AG10803 (cell line): ENCODE measurements at places on chromosomes 2 and 18.
A peak's percentile ranks its signal among the peaks of the same experiment; 100 is the strongest.

DNA sequence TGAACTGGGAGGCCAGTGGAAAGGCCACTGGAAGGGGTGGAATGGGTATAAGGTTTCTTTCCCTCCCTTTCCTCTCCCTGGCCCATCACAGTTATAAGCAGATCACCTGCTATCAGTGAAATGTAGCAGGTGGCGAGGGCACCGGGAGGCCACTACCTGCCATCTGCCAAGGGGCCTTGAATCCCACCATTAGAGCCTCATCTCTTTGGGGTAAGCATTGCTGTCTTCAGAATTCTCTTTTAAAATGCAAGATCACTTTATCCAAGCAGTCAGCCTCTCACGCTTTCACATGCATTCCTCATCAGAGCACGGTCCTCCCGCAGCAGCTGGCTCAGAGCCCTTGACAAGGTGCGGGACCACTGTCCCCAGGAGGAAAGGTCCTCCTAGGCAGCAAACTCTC, 268.5 kb downstream of the CELF4 start:
- no peak for DNase-seq

- peak; percentile 88 for DNase-seq
Observed at GRCh38 chr2:30231212-30231995, at the start of gene LBH. Gene LBH, plus strand, starts transcription at chr2:30231534. Its CDS starts 205 bp downstream, at chr2:30231739.

DNA sequence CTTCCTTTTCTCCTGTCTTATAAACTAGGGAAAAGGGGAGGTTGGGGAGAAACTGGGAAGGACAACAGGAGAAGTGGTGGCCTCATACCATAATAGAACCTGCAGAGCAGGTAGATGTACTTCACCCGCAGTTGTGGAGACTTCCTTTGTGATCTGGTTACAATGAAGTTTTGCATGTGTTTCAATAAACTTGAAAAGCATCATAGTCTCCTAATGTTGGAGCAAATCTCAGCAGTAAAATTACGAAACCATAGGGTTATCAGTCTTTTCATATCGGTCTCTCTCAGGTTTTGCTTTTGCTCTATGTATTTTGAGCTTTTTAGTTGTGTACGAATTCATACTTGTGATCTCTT, 30.5 kb downstream of the ANO7 start:
- DNase-seq: no peak

DNA sequence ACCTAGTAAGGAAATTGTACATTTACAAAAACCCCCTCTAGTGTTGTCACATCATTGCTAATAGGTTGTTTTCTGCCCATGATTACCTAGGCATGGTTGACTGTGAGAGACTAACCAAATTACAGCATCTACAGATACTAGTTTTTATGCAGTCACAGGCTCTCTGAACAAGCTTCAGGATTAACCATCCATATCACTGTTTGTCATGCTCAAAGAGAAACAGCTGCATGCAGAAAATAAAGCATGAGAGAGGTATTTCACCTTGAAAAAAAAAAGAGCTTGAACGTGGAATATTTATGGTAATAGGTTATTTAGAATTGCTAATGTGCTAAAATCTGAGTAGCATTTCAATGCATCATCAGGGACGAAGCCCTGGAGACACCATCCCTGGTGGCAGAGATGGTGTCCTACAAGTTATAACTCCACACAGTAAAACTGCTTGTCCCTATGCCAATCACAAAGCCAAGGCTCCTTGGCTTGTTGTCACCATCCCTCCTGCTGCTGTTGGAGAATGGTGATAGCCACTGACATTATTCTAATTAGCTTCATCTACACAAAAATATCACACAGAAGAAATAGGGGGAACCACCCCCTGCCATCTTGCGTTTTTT, 5.4 kb downstream of the NEB start:
- DNase-seq: no peak

- peak; percentile 55 for DNase-seq
Observed at GRCh38 chr18:76131738-76132137, 363.3 kb downstream of the ZNF516 start.

GRCh38 chr2:86485103-86485502, 43.9 kb downstream of the KDM3A start:
- DNase-seq: no peak

DNA sequence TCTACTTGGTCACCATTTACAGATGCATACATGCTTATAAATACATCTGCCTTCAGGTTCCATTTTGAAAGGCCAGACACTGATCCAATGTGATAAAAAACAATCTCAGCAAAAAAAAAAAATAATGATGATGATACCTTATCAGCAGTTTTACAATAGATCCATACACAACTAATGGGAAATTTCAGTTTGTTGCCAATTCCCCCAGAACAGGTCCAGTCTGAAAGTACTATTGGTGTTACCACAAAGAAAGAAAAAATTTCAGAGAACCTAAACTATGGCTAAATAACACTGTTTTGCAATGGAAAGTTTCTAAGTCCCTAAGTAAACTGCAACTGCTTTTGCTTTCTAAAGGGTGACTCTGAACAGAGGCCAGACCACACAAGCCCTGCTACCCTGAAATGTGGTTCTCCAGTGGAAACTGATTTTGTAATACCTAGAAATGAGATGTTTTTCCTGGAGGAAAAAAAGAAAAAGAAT, 54.1 kb downstream of the LPIN2 start:
- peak; percentile 91 for DNase-seq

DNA sequence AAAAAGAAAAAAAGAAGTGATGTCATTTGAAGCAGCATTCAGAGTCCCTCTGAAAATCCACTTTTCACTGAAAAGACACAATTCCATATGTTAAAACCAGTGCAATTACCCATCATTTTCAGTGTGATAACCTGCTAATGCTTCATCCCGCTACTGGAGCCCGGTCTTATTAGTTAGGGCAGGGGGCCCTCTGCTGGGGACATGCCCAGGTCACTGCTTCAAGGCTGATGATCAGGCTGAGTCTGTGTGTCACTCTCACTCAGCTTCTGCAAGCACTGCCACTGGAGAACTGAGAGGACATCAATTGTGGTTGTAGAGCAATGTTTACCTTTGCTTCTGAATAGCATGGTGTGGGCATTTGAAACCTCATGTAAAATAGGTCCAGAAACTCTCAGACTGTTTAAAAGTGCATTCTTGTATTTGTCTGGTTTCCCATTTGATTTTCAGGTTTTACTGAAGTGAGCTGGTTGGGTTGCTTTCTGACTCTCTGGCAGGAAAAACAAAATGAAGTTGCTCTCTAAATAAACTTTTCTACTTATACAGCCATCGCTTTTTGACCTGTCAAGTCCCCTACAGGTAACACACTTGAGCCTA, 49.2 kb upstream of the NXPH2 start:
- no peak for DNase-seq

GRCh38 chr2:157052685-157053224, 204.8 kb upstream of the GALNT5 start:
- peak; percentile 87 for DNase-seq

GRCh38 chr18:23397907-23398306, 55.2 kb upstream of the RIOK3 start:
- DNase-seq: no peak

DNA sequence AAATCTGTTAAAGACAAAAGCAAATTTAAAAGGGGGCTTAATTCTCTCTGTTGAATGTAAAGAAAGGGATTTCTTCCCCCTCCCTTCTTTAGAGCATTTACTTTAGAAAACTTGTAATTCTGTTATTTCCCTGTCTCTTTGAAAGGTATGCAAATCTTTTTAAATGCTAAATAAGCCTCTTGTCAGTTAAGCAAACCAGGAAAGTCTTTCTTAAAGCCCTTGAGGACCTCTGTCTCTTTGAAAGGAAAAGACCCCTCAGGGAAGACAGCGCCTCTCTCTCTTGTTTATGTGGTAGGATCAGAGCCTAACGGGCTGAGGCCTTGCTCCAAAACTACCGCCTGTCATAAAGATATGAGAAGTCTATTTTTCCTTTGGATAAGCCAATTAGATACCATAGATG, 139.9 kb upstream of the CDH7 start:
- no peak for DNase-seq

- DNase-seq: peak; percentile 39
Observed at GRCh38 chr2:176156807-176157498, at the start of gene HOXD3. Gene HOXD3, plus strand, starts transcription at chr2:176157307. Its CDS starts 11,808 bp downstream, at chr2:176169115.

DNA sequence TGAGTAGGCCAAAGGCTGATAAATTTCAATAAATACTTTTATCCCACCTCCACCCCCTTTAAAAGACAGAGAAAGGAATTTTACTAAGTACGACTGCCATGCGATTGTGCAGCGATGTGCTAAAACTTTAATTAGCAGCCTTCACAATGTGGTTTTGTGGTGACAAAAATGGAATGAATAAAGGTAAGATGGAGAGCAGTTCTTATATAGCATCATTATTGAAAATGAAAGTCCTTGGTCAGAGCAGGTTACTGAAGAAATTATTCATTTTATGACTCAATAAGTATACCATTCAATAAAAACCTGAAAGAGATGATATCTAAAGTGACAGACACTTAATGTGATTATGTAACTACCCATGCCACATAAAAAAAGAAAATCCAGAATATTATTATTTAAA, 33.2 kb upstream of the MTIF2 start:
- no peak for DNase-seq

DNA sequence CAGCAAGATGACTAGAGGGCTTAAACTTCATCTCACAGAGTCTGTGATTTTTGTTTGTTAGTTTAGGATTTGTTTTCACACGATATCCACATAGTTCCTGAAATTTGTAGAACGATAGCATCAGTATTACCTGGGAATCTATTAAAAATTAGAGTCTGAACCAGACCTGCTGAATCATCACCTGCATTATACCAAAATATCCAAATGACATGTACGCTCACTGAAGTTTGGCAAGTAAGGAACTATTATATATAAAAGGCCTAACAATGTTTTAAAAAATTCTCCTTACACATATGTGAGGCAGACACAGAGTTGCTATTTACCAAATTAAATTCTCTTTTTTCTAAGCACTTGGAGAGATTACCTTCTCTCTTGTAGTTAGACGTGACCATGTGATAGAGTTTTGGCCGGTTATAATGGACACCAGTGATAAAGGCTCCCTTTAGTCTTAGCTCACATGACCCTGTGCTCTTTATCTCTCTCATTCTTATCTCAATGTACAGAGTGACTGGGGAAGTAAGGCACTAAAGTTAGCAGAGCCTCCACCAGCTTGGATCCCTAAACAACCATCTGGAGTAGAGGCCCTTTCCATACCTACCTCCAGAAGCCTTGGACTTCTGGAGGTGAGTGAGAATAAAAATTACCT, 363.1 kb downstream of the DSC3 start:
- no peak for DNase-seq

DNA sequence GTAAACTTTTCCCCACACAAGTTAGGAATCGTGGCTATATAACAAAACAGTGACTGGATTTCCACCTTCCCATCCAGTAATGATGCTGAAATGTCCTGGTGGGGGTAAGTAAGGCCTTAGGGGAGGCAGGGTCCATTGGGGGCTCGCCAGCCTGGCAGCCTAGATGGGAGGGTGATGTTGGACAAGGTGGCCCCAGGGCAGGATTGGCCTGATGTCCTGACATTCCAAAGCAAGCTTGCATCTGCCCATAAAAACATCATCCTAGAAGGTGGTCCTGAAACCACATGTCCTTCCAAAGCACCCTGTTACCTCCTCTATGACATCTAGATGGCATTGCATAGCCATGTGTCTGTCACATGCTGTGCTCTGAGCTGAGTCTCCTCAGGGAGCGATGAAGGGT, 54.1 kb upstream of the RAB6C start:
- DNase-seq: no peak

- no peak for DNase-seq
Observed at GRCh38 chr18:47062471-47062870, 27.1 kb upstream of the ELOA2 start.

DNA sequence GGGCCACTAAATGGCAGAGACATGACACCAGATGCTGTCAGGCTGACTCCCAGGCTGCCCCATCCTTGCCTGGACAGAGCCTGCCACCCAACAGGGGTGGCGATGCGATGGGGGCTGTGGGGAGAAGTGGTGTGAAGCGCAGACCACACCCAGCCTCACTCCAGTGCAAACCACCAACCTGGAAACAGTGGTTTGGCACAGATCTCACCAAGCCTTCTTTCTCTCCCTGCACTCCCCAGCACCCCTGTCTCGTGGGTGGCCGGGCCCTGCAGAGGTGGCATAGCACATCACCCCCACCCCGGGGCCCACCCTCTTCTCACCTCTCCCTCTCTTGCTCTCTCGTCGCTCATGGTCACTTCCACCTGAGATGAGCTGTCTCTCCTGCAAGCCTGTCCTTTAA, 32.6 kb downstream of the CIB4 start:
- no peak for DNase-seq

DNA sequence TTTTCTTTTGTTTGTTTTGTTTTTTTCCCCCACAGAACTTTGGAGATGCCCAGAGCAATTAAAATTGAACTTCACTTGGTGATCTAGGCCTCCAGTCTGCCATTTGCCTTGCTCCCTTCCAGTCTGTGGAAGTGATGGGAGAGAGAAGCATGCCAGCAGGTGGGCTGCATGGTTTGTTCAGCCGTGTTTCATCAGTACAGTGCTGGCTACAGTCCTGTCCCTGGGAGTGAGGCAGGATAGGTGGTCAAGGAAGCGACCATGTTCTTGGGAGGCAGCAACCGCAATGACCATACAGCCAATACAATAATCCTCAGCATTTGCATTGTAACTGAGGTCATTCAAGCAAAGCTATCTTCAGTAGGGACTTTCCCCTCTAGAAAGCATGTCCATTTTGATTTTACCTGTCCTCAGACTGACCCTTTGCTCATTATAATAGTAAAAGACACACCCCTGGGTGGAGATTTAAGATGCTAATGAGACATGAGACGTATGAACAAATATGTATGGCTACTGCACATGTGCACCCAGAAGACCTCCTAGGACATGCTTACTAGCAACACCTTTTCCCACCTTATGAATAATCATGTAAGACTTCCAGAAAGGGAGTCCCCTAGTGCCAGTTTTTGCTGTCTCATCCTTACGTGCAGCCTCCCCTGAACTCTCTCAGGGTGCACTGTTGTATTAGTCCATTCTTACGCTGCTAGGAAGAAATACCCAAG, 11.1 kb upstream of the LIPG start:
- DNase-seq: no peak

DNA sequence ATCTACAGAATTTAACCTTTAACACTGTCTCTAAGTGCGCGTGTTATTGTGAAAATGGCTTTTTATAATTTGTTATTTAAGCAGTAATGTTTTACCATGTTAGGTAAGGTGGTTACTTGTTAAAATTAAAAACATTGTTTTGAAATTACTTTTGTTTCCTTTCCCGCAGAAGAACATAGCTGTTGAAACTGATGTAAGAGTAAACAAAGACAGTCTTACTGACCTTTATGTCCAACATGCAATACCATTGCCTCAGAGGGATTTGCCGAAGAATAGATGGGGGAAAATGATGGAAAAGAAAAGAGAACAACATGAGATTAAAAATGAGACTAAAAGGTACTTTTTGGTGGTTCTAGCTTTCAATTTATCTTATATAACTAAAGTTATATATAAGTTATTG, 2.1 kb downstream of the C2orf49 start:
- no peak for DNase-seq
